ENCODE measurements at places on chromosomes 16 and 17. TPM values are rescaled to one million over a fixed set of nuclear protein-coding genes. Genes with fewer than 3 reads are reported as not detected.
A peak's percentile ranks its signal among the peaks of the same experiment; 100 is the strongest.

- DNase-seq, result no peak
Observed at GRCh38 chr17:30454635-30455034, 22.6 kb upstream of the GOSR1 start.

The CCL17 gene
- polyA plus RNA-seq, result not detected

DNA sequence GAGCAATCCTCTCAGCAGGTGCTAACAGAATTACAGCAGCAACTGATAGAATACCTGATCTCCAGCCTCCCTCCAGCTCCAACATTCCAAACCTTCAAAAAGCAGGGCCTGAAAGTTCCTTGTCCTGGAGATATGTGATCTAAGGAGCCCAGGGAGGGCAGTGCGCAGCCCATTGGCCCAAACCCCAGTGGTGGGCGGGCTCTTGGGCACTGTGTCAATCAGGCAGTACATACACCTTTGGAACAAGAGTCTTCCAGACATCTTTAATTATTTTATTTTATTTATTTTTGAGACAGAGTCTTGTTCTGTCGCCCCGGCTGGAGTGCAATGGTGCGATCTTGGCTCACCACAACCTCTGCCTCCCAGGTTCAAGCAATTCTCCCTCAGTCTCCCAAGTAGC, 24.2 kb downstream of the SLC12A3 start:
- no peak for DNase-seq

GRCh38 chr17:41785859-41786226, 668 bp downstream of the JUP start:
- peak; percentile 92 for DNase-seq

GRCh38 chr17:75878174-75878998, at the start of gene TRIM47:
TSS of gene TRIM47 (minus strand) at chr17:75878581. CDS start at chr17:75878548, 33 bp downstream.
- peak; percentile 50 for DNase-seq

The WIPF2 gene
- 9.1 TPM for polyA plus RNA-seq

The QPRT gene
- polyA plus RNA-seq, result 1.00 TPM

The SP6 gene
- polyA plus RNA-seq, result 4.6 TPM

DNA sequence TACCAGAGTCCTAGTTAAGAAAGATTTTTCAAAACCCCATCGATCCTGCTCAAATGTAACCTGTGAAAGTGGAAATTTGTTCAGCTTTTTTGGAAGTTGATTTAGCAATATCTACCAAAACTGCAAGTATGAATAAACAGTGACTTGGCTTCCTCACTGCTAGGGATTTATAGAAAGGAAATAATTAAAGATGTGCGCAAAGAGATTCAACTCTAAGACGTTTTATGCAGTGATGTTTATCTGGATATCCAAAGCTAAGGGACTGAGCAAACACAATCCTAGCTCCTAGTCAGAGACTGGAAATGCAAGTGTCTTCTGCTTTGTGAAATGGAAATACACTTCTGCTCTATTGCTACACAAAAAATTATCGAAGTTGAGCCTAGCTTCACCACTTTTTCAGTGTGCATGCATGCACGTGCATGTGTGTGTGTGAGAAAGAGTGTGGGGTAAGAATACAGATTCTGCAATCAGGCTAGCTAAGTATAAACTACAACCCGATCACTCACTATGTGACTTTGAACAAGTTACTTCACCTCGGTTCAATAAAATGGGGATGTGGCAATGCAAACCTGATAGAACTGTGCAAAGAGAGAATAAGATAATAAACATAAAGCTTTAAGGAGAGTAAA, 52.1 kb upstream of the FOXF1 start:
- no peak for DNase-seq

DNA sequence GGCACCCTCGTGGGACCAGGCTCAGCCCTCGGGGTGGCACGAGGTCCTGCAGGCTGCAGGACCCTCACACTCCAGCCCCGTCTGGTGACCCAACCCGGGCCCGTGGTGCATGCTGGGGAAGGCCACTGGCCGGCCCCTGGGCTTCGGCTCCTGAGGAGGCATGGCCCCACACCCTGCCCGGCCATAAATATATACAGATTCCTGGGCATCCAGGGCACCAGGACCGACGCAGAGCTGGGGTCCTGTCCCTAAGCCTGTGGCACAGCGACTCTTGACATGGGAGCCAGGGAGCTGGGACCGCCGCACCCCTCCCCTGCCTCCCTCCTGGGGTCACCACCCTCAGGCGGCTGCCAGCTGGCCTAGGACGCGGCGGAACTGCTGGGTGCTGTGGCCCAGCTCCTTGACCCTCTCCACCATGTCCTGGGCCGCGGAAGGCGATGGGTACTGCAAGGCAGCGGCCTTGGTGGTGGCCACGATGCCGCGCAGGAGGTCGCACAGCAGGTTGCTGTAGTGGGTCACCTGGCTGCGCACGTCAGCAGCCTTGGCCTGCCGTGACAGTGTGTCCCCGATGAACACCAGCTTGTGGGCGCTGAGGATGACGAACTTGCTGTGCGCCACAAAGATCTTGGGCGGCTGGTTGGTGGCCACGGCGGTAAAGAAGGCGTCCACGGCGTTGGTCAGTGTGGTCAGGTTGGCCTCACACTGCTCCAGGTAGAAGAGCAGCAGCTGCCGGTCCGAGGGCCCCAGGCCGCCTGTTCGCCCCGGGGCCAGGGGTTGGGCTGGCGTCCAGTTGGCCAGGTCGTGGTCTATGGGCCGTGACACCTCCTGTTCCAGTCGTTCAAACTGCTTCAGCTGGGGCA, 10.6 kb downstream of the CTRB1 start:
- no peak for DNase-seq

DNA sequence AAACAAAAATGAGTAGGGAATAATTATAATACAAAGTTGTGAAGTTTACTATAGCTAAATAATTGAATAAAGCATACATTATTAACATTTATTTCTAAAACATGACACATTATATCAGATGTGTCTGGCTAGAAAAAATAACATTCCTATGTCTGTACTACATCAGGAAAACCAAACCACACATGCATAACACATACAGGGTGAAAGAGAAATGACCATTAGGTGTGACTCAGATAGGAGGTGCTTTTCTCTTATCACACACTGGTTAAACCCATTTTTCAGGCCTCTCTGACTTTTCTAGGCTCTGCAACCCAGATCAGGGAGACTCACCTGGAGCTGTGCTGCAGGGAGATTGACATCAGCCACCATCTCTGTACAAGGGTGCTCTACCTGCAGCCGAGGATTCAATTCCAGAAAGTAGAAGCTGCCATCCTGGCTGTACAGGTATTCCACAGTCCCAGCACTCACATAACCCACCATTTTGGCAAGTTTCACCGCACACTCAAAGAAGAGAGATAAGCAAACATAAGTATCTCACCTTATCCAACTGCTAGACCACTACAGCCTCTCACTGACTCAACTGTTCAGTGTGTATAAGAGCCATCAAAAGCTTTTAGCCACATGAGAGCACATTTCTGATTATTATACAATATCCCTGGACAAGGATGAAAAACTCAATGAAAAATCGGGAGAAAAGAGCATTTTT, 116.6 kb upstream of the C17orf78 start:
- DNase-seq, result peak; percentile 81

The TEX19 gene
- polyA plus RNA-seq, result not detected

DNA sequence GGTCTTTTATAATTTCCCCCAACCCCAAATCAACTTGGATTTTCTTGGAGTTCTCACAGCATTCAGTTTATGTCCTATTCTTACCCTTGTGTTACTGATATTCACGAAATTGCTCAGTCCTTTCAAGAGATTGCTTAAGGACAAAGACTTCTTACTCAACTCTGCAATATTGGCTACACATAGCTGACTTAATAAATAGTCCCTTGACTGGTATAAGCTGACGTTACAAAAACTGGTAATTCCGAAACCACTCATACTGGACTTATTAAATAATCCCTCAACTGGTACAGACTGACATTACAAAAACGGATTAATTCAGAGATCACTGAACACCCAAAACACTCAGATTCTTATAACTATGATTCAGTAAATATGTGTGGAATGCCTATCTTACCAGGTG, 860 bp downstream of the TIGD7 start:
- DNase-seq, result no peak

The SALL1 gene
- polyA plus RNA-seq, result 0.56 TPM

GRCh38 chr17:78144147-78144719, 2.0 kb upstream of the C17orf99 start:
- DNase-seq, result peak; percentile 65

GRCh38 chr17:14308965-14309879, 8.3 kb downstream of the HS3ST3B1 start:
- peak; percentile 98 for DNase-seq

DNA sequence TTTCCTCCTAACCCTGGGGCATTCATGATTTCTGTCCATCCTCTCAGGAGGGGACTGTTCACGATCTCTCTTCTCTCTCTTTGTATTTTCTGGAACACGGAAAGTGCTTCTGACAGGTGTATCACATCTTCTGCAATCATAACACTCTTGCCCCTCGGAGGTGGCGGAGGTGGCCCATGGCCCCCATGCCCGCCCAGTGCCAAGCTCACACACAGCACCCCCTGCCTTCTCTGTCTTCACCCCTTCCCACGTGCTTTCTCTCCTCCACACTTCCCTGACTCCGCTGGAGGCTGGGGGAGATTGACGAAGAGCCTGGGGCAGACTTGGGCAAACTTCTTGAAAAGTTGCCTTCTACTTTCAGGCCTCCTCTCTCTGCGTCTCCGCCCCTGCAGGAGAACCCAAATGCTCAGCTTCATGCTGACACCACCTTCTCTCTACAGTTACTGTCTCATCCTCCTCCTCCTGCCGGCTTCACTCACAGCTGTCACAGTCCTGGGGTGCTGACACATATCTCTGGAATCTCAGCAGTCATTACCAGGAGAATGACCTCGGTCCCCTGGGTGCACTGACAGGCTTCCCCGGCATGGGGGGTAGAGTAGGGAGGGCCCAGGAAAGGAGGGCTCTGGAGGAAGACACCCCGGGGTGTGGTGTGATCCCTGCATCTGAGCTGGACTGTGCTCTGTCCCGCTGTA, 127.1 kb downstream of the ENGASE start:
- DNase-seq, result peak; percentile 23

All from mammary epithelial cell (primary cell).